Activated CD4-positive, alpha-beta T cell treated with anti-CD3 and anti-CD28 coated beads, Interleukin-2, Interleukin-6, amounts not matched to agents 100 ng/mL and 50 ng/mL, durations not matched to agents 16 hours and 8 hours (primary cell): ENCODE measurements at places on chromosomes 4 and X.

- no peak for DNase-seq
Observed at GRCh38 chr4:146247356-146247755, 33.0 kb downstream of the REELD1 start.

DNA sequence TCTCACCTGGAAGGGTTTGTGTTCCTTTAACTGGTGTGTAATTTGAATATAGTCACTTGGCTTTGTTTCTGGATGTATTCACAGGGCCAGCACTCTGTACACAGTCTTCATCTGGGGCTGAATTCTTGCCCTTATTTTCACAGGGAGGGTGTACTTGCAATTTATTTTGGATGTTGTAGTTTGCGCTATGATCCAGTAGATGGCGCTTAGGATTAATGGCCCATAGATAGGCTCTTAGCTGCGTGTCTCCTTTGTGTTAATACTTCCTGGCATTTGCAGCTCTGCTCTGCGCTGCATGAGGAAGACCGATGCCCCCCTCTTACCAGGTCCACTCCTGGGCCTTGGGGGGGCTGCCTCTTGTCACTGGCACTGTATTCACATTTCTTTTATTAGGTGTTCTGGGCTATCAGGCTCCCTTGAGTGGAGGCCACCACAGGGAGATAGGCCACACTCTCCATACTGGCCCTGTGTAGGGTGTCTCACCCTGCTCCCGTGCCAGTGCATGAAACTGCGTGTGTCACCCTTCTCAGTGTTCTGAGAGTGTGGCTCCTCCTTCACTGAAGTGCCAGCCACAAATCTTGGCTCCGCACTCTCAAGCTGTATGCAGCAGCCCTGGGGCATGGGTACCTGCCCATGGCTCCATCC, 562.2 kb downstream of the ZIC3 start:
- peak; percentile 44 for DNase-seq

DNA sequence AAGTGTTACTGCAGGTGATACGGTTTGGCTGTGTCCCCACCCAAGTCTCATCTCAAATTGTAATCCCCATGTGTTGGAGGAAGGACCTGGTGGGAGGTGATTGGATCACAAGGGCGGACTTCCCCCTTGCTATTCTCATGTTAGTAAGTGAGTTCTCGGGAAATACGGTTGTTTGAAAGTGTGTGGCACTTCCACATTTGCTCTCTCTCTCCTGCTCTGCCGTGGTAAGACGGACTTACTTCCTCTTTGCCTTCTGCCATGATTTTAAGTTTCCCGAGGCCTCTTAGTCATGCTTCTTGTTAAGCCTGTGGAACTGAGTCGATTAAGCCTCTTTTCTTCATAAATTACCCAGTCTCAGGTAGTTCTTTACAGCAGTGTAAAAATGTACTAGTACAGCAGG, 65.2 kb upstream of the SLC7A11 start:
- DNase-seq: no peak

- no peak for DNase-seq
Observed at GRCh38 chrX:31523884-31524536, 452.2 kb upstream of the FTHL17 start.
